Kasumi-1 (cell line): ENCODE measurements at places on chromosomes 5 and 9.

DNA sequence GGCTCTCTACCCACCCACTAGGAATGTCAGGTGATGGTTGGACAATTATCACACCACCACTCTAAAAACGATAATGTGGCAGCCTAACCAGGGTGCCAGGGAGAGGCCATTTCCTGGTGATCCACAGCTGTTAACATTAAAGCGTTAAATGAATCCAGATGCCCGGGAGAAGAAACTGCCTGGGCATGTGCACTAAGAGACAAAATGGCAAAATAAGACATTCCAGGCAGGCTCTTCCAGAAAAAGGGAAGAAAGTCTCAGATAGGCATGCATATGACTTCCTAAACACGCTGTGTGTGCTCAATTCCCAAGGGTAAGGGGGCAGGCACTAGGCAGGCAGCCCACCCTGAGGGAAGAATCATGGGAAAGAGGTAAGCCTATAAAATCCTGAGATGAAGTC, 4.6 kb upstream of the TXN start:
- DNase-seq: no peak

GRCh38 chr5:31463351-31463750, 68.5 kb downstream of the DROSHA start:
- no peak for DNase-seq

DNA sequence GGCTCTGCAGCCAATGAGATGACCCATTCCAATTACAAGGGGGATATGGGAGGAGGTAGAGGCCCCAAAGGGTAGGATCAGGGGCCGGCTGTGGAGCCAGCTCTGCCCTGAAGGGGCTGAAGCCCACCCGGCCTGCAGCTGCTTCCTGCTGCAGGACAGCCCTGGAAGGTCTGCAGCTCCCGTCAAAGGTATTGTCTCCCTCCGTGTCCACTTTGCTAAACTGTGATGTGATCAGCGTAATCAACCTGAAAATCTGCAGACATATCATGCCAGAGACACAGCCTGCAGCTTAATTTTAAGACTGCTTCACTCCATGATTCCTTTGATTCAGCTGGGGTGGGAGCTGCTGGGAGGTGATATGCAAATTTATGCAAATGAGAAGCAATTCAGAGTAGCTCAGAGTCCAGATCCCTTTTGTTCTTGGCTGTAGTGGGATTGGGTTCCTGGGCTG, 90.7 kb downstream of the GADD45G start:
- DNase-seq: no peak

DNA sequence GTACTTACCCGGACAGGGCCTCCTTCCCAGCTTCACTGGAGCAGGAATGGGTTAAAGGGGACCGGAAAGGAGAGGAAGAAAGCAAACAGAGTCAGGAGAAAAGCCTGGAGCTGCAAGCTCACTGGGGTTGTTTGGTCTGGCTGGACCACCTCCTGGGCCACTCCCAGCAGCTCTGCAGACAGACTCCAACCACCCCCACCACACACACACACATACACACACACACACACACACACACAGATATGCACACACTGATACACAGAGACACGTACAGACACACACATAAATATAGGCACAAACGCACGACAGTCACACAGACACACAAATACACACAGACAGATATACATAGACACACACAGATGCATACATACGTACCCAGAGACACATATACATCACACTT, 34.9 kb upstream of the SYNPO start:
- no peak for DNase-seq

GRCh38 chr9:16449076-16449730, 421.3 kb downstream of the BNC2 start:
- no peak for DNase-seq

- DNase-seq: no peak
Observed at GRCh38 chr5:1299511-1299850, 4.6 kb upstream of the TERT start.

- no peak for DNase-seq
Observed at GRCh38 chr9:14293801-14294200, 20.1 kb downstream of the NFIB start.

DNA sequence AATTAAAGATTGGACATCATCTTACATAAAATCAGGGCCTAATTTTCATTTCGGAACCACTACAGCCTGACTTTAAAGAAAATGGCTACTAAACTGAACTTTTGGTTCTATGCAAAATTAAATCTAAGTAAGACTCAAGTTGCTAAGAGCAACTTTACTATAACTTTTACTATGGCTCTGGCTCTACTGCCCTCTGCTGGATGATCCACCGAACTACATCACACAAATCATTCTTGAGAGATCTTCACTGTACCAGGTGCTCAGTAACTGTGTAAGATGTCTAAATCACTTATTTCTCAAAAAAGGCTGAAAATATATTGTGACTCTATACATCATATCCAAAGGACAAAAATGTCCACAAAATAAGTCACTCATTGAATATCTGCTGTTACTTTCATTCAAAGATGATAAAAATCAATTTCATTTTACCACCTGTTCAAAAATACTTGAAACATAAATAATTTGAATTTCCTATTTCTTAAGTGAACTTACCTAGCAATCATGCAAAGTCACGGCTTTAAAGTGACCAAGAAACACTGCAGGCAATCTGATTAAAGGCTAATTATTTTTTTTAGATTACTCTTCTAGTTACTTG, 13.5 kb downstream of the MOCS2 start:
- peak; percentile 79 for DNase-seq

DNA sequence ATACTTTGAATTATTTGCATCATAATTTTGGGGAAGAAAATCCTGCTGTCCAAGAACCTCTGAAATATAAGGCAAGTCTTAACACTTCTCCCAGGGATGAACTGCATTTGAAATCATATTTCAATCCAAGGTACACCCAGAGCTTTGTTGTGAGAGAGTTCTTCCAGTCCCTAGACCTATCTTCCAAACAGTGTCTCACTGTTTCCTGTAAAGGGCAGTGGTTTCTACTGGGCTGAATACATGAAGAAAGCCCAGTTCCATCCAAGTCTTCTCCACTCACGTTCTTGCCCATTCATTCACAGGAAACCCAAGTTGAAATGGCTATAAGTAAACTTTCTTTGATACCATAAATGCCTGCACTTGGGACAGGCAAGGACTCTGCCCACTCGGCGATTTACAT, 108.3 kb upstream of the LHFPL2 start:
- DNase-seq: no peak

GRCh38 chr5:78387468-78388153, 27.2 kb downstream of the SCAMP1 start:
- no peak for DNase-seq

DNA sequence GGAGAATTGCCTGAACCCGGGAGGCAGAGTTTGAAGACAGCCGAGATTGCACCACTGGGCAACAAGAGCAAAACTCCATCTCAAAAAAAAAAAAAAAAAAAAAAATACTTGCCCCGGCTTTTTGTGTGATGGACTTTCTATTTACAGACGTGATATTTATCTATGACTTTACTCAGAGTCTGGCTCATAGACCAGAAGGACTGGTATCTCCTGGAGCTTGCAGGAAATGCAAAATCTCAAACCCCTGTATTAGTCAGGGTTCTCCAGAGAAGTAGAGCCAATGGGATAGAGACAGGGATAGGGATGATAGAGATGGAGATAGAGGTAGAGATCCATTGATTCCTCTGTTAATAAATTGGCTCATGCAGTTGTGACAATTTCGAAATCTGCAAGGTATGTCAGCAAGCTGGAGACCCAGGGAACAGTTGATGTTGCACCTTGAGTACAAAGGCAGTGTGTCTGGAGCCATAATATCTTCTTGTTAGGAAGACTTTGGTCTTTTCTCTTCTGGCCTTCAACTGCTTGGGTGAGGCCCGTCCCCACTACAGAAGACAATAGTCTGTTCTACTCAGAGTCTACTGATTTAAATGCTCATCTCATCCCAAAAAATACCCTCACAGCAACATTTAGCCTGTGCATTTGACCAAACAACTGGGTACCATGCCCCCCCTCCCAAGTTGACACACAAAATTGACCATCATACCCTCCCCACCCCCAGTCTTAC, 195.4 kb upstream of the MSX2 start:
- no peak for DNase-seq

- DNase-seq: no peak
Observed at GRCh38 chr9:76194896-76195295, 199.3 kb downstream of the RFK start.

DNA sequence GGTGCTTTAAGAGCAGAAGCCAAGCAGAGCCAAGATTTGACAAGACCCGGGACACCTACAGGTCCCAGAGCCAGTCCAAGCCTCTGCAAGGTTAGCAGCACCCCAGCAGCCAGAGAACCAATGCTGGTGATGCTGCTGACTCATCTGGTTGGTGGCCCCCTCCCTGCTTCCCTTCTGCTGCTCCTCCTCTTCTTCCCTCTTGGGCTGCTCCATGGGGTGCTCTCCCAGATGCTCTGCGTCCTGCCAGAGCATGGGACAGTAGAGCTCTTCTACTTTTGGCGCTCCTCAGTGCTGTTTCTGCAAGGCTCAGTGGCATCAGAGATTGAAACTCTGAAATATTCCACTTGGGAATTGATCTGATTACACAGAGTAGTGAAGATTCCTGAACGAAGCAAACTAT, 76.1 kb upstream of the SAP30L start:
- no peak for DNase-seq

- no peak for DNase-seq
Observed at GRCh38 chr9:127818574-127818973, 15.9 kb downstream of the FPGS start.

GRCh38 chr5:159047086-159047485, 52.6 kb downstream of the EBF1 start:
- DNase-seq: no peak

- no peak for DNase-seq
Observed at GRCh38 chr5:148858106-148858505, 31.7 kb downstream of the ADRB2 start.

DNA sequence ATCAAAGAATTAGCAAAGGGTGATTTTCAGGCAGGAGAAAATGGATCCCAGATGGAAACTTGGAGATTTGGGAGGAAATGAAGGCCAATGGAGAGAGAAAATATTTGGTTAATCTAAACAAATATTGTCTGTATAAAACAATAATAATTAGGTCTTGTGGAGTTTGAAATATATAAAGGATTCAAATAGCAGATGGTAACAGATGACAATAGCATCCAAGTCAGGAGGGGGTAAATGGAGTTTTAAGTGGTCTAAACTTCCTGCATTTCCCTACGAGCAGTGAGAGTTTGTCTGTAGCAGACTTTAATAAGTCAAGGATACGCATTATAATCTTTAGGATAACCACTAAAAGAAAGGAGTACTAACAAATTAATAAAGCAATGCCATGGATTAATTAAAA, 49.0 kb upstream of the GGTA1 start:
- no peak for DNase-seq

DNA sequence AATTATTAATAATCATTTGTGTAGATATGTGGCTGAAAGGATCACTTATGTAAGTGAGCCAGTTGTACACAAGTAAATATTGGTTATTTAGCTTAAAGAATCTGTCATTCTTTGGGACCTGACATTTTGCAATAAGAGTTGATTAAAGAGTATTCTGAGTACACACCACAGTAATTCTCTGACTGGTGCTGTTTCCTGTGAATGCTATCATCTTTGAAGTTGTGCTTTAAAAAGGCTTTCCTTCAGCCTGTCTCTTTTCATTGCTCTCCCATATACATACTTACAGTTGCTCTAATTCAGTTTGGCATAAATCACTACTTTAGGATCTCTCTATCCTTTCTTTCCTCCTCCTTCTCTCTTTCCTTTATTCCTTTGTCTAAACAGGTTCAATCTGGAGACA, 8.7 kb upstream of the CSNK1G3 start:
- DNase-seq: no peak

- no peak for DNase-seq
Observed at GRCh38 chr9:70256123-70256551, 2.6 kb upstream of the SMC5 start.

- DNase-seq: no peak
Observed at GRCh38 chr5:121899346-121899745, 47.7 kb downstream of the FTMT start.

- peak; percentile 18 for DNase-seq
Observed at GRCh38 chr9:36999728-37000333, 34.2 kb downstream of the PAX5 start.

DNA sequence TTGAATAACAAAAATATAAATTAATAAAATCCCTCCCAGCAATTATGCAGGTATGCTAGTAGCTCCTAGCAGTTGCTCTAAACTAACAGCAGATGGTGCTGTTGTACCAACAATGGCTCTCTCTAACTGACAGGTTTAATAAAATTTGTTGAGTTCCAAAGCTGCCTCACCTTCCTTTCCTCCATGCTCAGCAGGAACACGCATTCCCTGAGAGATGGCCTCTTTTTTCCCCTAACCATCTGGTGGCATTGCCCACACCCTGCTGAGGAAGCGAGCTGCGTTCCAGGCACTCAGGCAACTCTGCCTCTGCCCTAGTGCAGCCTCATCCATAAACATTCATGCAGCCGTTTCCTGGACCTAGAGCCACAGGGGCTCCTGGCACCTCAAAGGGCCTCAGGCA, 106.2 kb downstream of the KLHL3 start:
- peak; percentile 71 for DNase-seq

DNA sequence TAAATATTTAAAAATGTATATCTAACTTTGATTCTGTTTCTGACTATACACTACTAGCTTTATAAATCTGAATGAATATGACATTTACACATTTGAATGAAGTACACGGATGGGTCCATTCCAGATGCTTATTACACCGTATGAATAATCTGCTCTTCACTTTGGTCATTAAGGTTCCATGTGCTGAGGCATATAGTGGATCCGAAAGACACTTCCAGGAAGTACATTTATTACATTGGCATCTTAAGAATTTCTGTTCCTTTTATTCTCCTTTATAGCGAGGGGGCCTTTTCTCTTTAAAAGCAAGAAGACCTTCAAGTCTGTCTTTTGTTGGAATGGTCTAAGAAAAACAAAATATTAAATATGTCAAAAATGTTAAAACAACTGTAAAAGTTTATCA, 147.6 kb downstream of the AUH start:
- no peak for DNase-seq

DNA sequence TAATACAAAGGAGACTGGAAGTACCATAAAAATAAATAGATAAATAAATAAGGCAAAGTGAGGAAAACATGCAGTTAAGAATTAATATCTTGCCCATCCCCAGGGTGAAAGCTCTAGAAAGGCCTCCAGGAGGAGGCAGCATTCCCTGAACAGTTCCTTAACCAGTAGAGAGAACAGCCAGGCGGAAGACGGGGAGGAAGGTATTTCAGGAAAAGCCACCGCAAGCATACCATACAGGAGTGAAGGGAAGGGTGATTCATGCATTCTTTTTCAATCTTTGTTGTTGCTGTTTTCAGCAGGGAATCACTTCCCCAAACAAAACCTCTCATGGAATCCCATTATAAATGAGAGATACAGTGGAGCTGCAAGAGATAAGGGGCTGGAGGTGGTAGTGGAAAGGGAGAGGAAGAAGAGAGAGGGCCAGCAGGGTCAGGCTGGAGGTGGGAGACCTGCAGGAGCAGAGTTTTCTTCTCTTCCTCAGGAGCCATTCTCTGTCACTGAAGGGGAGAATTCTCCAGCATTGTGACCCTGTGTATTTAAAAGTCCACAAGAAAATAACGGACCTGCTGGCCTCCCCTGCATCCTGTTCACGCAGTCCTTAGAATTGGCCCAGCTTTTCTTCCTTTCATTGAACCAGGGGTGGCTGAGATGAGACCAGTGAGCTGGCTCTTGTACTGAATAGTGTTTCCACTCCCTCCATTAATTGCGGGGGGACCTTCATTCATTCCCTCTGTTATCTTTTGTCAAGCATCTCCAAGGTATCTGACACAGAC, 255.9 kb downstream of the FAM114A2 start:
- DNase-seq: no peak
